Fibroblast of skin of scalp (primary cell): ENCODE measurements at places on chromosomes 3 and 15.

DNA sequence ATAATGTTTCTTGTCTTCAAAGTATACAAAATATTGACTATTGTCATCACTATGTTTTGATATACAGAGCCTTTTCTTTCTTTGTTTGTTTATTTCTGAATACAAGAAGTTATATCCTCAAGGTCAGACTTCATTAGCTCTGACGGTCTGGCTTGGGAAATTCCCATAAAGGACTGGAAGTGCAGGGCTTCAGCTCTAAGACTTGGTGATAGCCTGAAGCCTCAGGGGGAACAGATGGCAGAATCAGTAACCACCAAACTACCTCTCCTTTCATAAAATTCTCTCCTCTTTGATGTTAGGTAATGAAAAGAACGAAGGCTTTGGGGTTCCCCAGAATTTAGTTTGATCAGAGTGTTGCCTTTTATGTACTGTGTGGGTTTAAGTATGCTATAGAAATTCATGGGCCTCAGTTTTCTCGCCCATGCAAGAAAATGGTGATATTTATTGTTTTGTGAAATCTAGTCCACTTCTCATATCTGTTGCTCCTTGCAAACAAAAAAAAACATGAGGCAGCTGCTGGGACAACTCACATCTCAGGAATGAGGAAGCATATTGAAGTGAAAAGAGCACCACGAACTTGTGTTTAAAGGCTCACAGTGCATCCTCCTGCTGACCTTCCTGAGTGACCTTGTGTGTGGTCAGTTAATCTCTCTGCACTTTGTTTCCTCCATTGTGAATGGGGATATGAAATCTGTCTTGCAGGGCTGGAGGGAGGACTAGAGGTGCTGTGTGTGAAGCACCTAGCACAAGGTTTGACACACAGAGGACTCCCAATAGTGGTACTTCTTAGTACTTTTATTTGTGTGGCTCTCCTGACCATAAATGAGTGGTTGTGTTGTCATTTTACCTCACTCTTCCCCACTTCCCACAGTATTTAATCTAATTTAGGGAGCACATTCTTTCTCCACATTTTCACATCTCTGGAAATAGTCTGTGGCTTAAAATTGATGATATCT is 569.8 kb upstream of the IL12A start:
- DNase-seq: no peak

GRCh38 chr15:61299075-61299763 is 70.1 kb upstream of the RORA start:
- DNase-seq: no peak

GRCh38 chr15:42495361-42496212 is at the start of gene SNAP23:
Gene SNAP23, plus strand, starts transcription at chr15:42495634. Its CDS starts 16,213 bp downstream, at chr15:42511847.
- peak; percentile 96 for DNase-seq

DNA sequence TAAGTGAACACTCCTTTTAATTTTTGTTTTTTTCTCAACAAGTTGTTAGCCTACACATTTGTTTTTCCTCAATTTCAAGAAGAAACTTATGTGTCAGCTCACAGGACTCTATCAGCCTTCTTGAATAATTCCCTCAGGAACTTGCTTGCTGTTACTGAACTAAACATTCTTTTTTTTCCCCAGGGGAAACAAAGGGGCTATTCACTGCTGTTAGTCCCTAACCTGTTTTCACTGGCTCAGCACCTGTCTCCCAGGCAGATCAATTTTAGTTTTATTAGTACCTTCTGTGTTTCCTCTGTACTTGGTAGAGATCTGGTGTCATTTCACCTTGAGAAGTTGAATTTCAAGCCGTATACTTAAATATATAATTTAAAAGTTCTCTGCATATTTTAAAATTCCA is 644.6 kb downstream of the CADM2 start:
- no peak for DNase-seq

DNA sequence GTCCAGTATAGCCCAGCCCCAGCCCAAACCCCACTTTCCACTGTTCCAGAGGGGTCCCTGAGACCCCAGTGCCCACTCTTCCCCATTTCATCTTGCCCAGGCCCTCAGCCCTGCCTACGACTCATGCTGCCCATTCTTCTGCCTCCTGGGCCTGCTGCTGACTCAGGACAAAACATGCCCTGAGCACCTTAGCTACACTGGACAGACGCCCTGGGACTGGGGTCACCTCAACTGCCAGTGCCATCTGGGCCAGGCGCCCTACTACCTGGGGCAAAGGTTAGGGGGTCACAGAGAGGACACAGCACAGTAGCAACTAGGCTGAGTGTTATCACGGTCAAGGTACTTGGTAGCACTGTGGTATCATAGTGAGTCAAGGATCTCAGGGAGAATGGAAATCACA is 2.6 kb upstream of the LAMB2 start:
- DNase-seq: no peak

GRCh38 chr15:50765195-50765967 is at the start of gene SPPL2A:
Gene SPPL2A, minus strand, starts transcription at chr15:50765706. Its CDS starts 173 bp downstream, at chr15:50765533.
- peak; percentile 94 for DNase-seq

GRCh38 chr3:45473841-45474240 is 85.5 kb downstream of the LARS2 start:
- peak; percentile 61 for DNase-seq

GRCh38 chr3:157581371-157581770 is 78.2 kb upstream of the VEPH1 start:
- DNase-seq: peak; percentile 53

GRCh38 chr3:153232851-153233271 is 70.8 kb downstream of the RAP2B start:
- DNase-seq: peak; percentile 88

DNA sequence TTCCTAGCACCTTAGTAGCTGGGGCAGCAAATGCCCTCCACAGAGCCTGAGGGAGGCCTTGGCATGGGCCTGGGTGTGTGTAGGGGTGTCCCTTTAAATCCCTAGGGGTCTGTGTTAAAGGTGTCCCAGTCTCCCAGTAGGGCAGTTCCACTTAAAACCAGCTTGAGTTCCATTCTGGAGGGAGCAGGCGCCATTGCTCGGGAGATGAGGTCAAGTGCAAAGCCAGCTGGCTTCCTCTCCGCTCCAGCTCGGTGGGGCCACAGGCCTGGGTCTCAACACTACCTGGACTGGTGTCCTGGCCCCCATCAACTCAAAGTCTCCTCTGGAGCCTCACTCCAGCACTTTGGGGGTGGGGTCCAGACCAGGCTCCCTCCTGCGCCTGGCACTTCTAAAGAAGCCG is 25.2 kb downstream of the FEM1B start:
- DNase-seq: no peak

DNA sequence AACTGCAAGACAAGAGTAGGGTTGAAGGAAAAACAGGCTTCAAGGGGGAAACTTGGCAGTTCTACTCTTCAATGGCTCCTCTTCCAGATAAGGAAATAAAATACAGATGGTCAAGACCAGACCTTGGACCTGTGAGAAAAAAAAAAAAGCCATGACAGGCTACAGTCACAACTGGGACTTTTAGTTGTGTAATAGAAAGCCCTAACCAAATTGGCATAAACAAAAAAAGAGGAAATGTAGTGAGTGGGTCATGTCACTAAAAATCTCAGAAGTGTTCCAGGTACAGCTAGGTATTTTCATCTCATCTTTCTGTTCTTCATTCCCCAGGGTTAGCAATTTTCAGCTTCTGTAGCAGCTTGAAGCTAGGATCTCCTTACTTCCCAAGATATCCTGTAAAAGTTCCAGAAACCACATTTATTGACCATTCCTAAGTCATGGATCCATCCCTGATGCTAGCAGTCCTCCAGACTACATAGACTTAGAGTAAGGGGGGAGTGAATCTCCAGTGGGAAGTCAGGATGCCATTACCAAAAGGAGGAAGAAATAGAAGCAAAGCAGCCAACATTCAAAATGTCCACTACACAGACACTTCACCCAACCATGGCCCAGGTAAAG is 61.0 kb upstream of the CSTA start:
- DNase-seq: no peak

DNA sequence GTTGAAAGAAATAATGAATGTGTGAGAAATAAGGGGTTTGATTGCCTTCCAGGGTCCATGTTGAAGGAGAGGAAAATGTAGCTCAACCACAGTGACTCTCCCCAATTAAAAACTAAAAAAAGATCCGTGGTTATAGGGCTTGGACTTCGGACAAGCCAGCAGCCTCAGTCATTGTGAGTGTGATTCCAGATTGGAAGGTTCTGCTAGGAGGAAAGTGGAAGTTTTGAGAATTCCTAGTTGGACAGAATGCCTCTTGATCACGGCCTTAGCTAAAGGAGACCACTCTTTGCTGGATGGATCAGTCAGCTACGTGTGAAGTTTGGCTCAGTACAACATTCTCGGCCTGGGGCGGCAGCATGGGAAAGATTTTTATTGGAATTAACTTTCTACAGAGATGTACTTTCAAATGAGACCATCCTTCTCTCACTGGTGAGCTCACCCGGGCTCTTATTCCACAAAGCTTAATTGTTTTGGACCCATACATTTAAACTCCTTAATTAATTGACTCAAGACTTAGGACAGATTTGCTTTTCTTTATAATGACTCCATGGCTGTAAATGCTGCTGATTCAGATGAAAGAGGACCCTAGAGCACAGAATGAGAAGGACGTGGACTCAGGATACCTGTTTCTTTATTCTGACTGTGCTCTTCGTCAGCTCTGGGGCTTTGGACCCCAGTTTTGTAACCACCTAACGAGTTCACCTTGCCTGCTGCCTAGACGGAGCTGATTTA is 27.5 kb downstream of the FLNB start:
- peak; percentile 33 for DNase-seq
